ENCODE measurements at places on chromosomes 2 and 18.

GRCh38 chr2:153990771-153991170, 119.0 kb downstream of the GALNT13 start:
- DNase-seq, result no peak

DNA sequence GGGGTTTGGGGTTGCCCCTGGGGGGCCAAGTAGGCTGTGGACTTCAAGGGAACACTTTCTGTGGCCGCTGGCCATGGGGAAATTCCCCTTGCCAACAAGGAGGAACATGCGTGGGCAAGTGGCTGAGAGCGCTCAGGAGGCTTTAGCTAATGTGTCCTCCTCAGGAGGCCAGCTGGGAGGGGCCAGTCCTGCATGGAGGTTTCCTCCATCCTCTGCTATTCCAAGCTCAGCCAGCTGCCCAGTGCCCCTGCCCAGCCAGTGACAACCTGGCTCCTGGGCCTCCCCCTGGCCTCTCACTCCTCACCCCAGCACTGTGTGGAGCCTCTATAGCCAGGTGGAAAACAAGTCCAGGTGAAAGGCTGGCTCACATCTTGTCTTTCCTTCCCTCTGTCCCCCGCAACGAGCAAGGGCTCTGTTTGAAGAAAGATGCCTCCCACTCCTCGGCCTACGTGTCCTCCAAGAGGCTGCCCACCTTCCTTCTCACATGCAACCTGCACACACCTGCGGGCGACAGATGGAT, 64.4 kb upstream of the DAPL1 start:
- DNase-seq, result no peak

GRCh38 chr2:200259577-200259957, 46.9 kb upstream of the SPATS2L start:
- no peak for DNase-seq

DNA sequence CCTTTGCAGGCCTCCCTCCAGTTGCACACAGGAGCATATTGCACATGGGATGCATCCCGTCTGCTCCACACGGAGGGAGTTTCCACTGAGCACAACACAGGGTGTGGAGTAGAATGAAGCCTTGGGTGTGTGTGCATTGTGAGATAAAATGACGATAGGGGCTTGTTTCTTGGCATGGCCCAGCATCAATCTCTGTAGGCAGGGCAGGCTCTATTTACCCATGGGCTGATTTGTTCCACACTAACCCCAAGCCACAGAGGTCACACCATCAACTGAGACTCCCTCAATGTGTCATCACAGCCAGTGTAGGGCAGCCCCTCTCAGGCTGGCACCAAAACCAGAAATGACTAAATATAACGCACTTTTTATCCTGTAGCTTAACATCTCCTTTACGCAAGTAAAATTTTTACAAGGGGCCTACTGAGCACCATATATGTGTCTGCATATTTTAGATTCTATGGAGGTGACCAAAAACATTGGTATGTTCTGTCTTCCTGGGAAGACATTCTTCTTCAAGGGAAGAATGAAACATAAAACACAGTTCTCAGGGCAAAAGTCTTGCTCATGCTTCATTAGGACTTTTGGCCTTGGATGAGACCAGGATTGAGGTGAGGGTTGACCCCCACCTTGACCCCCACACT, 2.7 kb upstream of the GKN1 start:
- DNase-seq, result no peak
